Common myeloid progenitor, CD34-positive (primary cell): ENCODE measurements at places on chromosomes 12 and 14.

- no peak for DNase-seq
Observed at GRCh38 chr12:9784816-9785215, 24.1 kb upstream of the CD69 start.

GRCh38 chr12:105960319-105961083 lies 178.3 kb downstream of the NUAK1 start:
- no peak for DNase-seq

- DNase-seq, result no peak
Observed at GRCh38 chr12:60398547-60398946, 802.7 kb downstream of the SLC16A7 start.

- DNase-seq, result no peak
Observed at GRCh38 chr14:99718031-99718810, 34.1 kb downstream of the CYP46A1 start.

- DNase-seq, result no peak
Observed at GRCh38 chr14:25056688-25057078, 6.7 kb upstream of the STXBP6 start.

DNA sequence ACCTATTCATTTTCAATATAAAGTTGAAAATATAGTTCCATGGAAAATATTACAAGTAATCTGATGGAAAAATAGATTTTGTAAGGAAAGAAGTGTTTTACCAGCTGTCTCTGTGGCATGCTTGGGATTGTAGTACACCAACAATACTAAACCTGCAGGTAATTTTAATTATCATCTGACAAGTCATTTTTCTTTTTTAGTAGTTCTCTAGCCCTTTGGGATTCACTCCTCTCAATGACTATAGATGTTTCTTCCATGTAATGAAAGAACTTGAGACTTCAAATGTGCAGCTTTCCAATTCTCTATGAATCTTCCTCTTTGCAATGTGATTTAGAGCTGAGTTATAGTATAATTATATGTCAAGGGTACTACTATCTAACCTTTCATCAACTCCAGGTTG lies 14.7 kb upstream of the LIN7A start:
- no peak for DNase-seq

DNA sequence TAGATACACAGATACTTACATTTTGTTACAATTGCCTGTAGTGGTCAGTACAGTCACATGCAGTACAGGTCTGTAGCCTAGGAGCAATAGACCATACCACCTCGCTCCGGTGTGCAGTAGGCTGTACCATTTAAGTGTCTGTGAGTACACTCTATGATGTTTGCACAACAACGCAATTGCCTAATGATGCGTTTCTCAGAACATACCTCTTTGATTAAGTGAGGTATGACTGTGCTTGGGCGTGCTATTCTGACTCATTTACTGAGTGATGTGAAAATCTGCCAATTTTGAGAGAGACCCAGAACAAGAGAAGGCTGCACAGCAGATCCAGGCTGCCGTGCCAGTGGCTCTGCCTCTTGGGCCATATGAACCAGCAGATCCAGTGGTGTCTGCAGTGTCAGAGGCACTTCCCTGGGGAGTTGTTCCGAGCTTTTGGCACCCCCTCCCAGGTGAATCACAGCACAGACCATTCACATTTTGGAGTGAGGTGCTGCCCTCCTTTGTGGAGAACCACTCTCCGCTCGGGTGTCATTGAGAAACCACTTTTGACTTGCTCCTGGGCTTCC lies 20.4 kb downstream of the DLK1 start:
- DNase-seq, result no peak

DNA sequence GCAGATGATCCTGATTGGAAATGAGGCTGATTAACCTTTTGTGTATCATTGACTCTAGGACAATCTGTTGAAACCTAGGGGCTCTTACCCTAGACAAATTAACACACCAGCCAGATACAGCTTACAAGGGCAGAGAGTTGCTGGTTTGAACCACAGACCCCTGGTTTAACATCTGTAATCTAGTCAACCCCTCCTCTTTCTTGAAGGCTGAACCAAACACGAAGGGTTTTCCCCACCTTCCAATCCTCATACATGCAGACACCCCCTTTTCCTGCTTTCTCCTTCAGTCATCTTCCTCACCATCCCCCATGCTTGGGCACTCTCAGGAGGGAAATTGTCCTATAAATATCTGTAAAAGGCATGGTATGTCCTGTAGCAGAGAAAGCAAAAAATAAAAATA lies 126.0 kb upstream of the HIF1A start:
- no peak for DNase-seq

GRCh38 chr12:11568762-11569478 lies 80.6 kb upstream of the ETV6 start:
- DNase-seq, result no peak
